Body of pancreas (tissue), 4 donors: ENCODE measurements at places on chromosomes 7 and 10.

GRCh38 chr10:108014902-108015177 lies 850.3 kb upstream of the SORCS1 start:
- no peak for DNase-seq

GRCh38 chr7:46854958-46855473 lies 726.9 kb downstream of the TNS3 start:
- DNase-seq = no peak

GRCh38 chr7:70726951-70727378 lies 405.0 kb upstream of the GALNT17 start:
- DNase-seq = no peak

GRCh38 chr7:42574685-42575084 lies 337.2 kb downstream of the C7orf25 start:
- DNase-seq = no peak

DNA sequence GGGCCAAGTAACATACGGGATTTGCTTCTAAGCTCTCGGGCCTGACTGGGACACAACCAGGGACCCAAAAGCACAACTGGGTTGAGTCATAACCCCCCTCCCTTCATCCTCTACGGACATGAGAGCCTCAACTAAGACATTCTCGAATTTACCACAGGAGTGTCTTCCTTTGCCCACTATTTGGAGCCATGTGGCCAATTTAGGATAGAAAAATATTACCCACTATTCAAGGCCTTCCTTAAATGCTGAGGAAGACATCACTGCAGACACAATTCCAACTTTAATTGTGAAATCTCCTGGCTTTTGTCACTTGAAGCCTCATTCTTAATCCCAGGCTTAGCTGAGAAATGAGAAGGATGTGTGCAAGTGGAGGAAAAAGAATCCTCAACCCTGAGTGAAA lies 11.8 kb downstream of the CTBP2 start:
- DNase-seq = no peak
